Small intestine (tissue), 16 donors: ENCODE measurements at places on chromosomes 11 and 22.

DNA sequence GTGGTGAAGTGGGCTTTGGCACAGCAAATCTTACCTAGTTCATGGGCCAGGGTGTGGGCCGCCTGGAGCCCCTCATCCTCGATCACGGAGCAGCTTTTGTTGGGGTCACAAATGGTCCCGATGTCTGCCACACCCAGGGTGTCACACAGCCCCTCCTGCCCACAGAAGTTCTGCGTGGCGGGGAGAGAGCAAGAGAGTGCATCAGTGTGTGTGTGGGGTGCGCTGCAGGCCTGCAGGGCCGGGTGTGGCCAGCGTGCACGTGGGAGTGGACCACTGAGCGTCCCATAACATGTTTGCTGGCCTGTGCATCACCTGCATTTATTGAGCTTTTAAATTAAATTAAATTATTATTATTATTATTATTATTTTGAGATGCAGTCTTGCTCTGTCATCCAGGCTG lies 11.5 kb downstream of the ADAMTS8 start:
- no peak for DNase-seq

DNA sequence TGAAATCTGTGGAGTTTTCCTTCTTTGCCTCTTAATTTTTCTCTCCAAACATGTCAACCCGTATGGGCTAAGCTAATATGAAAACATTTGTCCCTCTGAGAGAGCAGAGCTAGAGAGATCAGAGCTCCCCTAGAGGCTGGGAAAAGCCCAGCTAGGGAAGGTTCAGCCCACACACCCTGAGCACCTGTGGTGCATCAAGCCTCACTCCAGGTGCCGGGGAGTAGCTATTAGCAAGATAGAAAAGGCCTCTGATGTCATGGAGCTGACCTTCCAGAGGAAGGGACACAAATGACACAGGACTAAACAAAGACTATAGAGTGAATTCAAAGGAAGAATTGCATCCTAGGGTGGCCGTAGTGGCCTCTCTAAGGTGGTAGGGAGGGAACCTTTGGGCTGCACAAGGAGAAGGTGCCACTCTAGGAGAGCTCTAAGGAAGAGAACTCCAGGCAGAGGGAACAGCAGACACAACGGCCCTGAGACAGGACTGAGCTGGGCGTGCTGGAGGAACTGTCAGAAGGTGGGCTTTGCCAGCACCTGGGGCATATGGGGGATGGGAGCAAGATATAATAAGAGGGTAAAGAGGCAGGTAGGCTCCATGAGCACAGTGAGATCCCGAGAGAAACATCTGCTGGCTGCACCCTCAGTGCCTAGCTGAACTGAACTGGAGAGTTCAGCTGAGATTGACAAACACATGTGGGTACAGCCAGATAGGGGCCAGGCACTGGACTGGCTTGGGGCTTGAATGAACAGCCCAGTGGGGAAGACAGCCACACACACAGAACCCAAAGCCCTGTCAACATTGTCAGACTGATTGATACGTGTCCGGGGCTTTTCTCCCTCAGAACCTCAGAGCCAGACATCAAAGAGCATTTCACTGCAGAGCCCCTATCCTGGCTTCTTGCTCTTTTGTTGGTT lies 65.5 kb upstream of the DRD2 start:
- DNase-seq: no peak

DNA sequence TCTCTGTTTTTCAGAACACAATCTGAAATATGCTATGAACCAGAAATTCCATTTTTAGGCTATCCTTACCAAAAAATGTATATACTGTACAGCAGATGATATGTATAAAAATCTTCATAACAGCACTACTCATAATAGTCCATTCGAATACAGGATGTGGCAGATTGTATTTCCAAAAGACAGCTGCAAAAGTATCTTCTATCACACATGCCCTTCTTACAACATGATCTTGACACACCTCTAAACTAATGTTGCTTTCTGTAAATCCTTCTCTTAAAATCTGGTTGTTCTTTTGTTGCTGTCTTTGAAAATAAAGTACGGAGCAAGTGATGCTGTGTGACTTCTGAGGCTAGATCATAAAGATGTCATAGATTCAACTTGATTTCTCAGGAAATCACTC lies 409.9 kb upstream of the LUZP2 start:
- no peak for DNase-seq

- DNase-seq: no peak
Measured at GRCh38 chr22:23276656-23277582, 96.6 kb downstream of the BCR start.

GRCh38 chr11:46520971-46521745 lies 72.7 kb downstream of the AMBRA1 start:
- no peak for DNase-seq

GRCh38 chr11:103928040-103928801 lies 108.2 kb upstream of the DDI1 start:
- DNase-seq: no peak

DNA sequence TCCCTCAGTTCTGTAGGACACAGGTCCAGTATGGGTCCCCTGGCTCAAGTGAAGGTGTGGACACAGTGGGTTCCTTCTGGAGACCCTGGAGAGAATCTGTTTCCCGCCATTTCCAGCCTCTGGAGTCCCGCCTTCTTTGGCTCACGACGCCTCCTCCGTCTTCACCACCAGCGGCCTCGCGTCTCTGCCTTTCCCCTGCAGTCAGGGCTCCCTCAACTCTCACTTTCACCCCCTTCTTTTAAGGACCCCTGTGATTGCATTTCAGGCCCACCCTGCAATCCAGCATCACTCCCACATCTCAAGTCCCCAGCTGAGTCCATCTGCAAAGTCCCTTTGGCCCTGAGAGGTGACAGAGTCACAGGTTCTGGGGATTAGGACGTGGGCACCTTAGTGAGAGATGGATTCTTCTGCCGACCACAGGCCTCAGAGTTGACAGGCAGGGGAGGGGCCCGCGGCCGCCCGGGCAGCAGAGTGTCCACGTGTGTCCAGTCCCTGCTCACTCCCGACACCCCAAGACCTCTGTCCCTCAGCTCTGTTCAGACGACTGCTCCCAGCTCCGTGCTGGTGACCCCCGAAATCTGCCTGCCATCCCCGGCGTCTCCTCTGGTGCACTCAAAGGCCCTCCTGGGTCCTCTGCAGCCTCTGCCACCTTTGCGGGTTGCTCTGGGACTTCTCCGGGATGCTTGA lies 36.9 kb upstream of the KRTAP5-7 start:
- DNase-seq: no peak

- DNase-seq: no peak
Measured at GRCh38 chr11:81331611-81332235, 1401.9 kb downstream of the FAM181B start.

DNA sequence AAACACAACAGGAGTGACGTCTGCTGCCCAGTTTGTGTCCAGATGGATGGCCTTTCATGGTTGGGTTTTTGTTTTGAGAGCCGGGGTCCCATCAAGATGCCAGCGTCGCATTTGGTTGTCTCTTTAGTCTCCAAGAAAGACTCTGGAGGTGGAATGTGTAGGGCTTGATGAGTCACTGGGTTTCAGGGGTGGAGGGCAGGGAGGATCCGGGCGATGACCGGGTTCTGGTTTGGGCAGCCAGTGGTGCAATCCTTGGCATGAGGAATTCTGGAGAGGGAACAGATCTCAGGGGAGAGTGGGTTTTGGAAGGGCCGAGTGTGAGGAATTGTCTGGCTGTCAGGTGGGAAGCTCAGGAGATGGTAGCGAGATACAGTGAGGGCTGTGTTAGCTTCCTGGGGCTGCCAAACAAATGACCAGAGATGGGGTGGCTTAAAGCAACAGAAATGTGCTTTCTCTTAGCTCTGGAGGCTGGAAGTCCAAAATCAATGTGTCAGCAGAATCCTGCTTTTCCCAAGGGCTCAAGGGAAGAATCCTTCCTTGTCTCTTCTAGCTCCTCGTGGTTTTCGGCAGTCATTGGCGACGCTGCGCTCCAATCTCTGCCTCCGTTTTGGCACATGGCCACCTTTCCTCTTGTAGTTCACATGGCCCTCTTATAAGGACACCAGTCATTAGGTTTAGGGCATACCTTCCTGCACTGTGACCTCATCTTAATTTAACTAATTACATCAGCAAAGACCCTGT lies 26.4 kb upstream of the PPFIA1 start:
- DNase-seq: no peak

DNA sequence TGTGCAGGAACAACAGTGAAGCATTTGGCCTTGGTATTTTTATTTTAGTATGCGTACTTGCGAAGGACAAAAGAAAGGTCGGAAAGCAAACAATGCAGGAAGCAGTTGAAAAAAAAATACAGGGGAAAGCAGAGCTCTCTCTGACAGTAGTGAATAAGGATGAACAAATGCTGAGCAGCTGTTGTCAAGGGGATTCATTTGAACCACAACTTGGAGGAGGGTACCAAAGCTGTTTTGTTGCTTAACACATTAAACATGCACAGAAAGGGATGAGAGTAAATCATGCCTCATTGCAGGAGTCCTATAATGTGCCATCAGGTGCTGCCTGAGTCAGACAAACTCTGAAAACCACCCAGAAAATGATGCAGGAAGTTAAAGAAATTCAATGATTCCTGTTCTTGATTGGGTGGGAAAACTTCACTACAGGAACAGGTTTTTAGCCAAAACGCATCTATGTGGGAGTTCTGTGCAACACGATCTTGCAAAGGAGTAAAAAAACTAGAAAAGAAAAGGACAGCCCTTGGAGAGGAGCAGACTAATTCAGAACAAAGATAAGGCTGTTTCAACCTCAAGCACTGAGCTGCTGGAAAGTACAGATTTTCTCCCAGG lies 2113.5 kb downstream of the LRRC4C start:
- DNase-seq: no peak

DNA sequence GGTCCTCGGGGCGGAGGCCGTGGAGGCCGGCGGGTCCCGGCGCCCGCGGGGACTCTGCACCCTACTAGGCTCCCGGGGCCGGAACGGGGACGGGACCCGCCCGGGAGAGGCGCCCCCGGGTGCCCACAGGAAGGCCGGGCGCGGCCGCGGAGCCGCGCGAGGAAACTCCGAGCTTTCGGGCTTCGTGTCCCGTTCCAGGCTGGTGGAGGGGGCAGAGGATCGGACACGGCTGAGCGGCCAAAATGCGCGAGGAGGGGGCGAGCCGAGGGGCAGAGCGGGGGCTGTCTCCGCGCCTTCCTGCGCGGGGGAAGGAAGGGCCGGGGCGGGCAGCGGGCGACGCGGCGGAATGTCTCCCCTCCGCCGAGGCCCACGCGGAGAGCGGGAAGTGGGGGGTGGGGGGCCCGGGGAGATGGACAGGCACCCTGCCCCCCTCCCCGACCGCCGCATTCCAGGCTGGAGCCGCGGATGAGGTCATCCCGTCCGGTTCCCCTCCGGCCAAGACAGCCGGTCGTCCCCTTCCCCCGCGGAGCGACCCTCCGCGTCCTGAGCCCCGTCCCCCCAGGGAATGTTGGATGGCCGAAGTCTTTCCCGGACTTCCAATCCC lies 430 bp downstream of the CDC42EP1 start:
- DNase-seq: peak; percentile 67

- DNase-seq: no peak
Measured at GRCh38 chr11:133082453-133082781, 449.9 kb downstream of the OPCML start.

DNA sequence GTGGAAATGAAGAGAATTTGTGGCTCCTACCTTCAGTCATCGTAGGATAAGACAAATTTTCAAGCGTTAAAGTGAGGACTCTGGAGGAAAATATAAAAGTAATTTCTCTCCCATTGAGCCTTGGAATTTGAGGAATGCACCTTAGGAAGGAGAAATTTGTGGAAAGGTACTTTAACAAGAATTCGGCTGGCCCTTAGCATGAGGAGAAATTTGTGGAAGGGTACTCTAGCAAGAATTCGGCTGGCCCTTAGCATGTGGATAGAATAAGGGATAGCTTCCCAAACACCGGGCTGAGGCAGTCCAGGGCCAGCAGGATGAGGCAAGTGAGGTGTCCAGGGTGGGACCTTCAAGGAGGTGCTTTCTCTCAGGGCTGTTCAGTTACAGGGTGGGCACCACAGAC lies 33.2 kb upstream of the FAR1 start:
- DNase-seq: no peak

- peak; percentile 22 for DNase-seq
Measured at GRCh38 chr11:117197516-117198456, 1.4 kb upstream of the TAGLN start.

GRCh38 chr11:17076517-17077239 lies 789 bp downstream of the RPS13 start:
- peak; percentile 16 for DNase-seq

DNA sequence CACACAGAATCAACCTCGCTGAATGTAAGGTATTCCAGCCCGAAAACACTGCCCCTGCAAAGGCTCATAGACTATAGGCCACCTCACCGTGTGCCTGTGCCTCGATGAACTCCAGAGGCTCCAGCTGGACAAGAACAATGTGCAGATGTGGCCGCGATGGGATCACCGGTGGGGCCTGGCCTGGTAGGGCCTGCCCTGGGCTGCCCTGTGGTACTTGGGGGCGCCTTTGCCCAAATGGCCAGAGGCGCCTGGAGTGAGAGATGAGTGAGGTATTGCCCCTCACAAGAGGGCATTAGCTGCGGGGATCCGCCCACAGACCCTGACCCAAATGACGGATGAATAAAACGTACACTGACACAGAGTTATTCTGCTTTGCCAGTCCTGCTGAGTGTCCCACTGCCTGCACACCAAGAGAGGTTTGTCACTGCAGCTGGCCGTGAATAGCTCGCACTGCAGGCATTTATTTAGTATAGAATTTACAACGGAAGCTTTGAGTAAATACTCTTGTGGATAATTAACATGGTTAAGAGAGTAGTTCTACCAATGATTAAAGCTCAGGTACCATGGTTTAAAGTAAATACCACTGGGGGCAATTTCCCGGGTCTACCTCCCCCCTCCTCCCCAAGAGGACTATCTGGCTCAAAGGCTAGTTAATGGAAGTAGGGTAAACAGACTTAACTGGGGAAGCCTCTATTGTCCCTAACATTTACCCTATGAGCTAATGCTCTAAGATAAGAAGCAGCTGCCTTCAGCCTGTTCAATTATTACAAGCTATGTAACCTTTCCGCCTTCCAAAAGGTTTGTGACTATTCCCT lies 101.1 kb upstream of the IGLL5 start:
- peak; percentile 47 for DNase-seq

DNA sequence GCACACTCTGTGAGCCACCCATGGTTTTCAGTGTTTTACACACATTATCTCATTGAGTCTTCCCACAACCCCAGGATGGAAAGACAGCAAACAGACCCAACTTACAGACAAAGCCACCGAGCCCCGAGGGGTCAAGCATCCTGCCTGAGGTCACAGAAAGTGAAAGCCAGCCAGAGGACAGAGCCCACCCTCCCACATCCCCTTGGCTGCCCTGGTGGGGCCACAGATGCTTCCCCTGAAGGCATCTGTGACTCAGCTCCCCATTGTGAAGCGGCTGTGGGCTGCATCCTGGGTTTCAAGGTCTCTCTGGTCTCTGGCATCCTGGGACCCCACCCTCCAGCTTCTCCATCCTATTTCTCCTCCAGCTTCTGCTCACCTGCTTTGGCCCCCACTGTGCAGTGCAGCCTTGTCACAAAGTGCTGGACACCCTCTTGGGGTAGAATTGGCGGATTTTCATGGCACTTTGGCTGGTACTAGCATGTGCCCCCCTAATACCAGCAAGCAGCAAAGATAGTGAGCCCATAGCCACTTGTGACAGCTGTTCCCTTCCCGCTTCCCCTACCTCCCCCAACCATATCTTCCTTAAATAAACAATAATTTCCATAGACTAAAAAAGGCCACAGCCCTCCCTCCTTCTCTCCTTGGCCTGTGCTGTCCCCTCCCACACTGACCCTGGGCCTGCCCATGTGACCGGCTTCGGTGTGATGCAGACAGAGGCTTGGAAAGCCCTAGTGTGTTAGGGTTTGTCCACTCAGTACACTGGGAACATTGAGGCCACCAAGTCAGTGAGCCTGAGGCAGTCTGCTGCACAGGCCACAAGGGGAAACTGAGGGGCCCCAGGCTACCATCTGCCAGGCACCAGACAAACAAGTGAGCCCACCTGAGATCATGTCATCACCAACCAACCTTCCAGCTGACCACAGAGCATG lies 53.9 kb upstream of the SHISAL1 start:
- no peak for DNase-seq

GRCh38 chr11:116044941-116045340 lies 540.7 kb upstream of the CADM1 start:
- DNase-seq: no peak
